ENCODE measurements at places on chromosomes 16 and 17.

GRCh38 chr17:60562421-60562820 is 36.4 kb upstream of the APPBP2 start:
- DNase-seq = no peak

DNA sequence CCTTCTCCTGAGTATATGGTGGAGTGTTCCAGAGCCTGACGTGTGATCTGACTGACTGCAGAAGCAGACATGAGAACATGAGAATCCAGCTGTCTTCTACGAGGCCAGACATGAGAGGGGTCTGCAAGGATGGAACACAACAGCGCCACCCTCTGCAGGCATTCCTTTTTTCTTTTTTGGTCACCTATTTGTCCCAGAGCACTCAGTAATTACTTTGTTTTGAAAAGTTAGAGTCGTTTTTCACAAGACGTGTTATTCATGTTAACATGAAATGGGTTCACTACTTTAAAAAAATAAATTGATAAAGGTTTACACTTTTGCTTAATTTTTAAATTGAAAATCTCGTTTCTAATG is 43.8 kb upstream of the ATP2A3 start:
- no peak for DNase-seq

GRCh38 chr16:35753559-35754390 is 2294.4 kb downstream of the TP53TG3F start:
- DNase-seq = no peak

DNA sequence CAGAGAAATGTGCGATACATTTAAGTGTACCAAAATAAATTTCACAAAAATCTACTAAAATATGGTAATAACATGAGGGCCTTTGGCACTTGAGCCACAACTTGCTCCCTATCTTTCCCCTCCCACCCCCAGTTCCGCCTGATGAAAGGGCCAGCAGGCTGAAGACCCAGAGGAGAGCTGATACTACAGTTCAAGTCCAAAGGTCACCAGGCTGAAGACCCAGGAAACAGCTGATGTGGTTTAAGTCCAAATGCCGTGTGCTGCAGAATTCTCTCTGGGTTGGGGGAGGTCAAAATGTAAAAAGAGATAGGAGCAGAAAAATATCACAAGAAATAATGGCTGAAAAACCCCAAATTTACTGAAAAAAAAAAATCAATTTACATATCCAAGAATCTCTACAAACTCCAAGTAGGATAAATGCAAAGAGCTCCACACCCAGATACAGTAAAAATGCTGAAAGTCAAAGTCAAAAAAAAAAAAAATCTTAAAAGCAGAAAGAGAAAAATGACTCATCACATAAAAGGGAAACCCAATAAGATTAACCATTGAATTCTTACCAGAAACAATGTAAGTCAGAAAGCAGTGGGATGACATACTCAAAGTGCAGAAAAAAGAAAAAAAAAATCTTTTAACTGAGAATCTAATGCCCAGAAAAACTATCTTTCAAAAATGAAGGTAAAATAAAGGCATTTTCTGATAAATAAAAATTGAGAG is 452.1 kb upstream of the ASIC2 start:
- DNase-seq = no peak

DNA sequence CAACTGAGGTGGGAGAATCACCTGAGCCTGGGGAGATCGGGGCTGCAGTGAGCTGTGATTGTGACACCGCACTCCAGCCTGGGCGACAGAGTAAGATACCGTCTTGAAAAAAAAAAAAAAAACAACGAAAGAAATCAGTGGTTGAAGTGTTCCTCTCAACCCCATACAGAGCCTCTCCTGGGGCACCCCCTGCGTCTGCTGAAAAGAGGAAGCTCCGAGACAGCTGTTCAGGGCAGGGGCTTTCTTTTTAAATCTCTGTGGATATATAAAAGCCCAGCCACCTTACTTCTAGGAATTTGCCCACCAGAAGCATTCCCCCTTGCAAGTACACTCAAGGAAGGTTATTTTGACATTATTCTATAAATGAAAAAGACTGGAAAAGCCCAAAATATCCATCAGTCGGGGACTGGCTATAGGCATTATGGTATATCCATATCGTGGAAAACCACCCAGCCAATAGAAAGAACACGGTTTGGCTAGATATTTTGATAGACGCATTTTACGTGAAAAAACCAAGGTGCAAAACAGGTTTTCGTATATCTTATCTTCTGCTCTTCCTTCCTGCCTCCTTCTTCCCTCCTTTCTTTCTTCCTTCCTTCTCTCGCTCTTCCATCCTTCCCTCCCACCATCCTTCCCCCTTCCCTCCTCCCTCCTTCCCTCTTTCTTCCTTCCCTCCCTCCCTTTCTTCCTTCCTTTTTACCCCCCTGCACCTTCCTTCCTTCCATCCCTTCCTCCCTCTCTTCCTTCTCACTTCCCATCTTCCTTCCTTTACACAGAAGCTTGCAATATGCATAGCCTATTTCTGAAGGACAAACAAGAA is 9.2 kb upstream of the CCL22 start:
- DNase-seq = no peak

- DNase-seq = no peak
These were observed 42.4 kb upstream of the MEAK7 start for GRCh38 chr16:84546669-84547545.

DNA sequence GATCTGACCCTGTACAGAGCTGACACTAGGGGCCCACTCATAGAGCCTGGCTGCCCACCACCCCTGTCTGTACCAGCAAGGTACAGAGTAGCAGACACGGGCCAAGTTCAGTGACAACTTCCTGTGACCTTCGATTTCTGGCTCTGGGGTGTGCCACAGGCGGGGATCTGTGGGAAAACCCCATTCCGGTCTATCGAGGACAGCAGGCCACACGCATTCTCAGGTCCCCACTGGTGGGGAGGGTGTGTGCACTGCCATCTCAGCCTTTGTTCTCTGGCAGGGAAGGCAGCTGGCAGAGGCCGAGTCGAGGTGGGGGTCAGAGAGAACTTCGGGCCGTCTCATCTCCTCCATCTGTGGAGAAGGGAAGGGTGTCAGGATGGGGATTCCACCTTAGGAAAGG is 10.0 kb downstream of the NLE1 start:
- DNase-seq = no peak

GRCh38 chr17:8736796-8737195 is 7.8 kb downstream of the CCDC42 start:
- no peak for DNase-seq

GRCh38 chr17:79739148-79740062 is 8.7 kb downstream of the ENPP7 start:
- no peak for DNase-seq

- no peak for DNase-seq
These were observed 34.5 kb downstream of the SDK2 start for GRCh38 chr17:73609758-73610157.

DNA sequence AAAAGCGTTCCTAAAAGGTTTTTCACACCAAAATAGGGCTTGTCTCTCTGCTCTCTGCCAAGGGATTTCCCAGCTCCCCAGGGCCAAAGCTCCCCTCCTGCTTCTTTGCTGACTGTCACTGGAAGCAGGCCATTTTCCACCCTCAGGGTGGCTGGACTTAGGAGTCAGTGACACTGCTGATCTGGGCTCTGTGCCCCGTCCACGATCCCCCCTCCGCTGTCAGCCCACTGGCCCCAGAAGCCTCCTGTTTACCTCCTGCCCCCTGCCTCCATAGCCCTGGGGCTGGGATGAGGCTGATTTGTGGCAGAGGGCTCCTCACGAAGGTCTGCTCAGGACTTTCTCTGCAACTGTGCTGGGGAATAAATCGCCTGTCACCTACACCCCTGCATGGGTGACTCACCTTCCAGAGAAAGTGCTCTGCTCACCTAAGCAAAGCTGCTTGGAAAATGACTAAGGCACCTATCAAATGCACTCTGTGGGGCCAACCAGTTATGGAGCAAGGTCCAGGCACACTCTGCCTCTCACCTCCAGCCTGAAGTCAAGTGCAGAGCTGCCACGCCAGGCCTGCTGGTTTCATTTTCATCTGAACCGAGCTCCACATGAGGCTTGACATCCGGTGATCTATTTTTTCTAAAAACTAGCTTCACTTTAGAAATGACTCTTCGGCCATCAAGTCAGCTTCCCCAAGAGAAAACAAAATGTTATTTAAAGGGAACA is 4.9 kb downstream of the MAP3K14 start:
- DNase-seq = no peak

GRCh38 chr16:58501242-58502131 is 1.5 kb downstream of the NDRG4 start:
- DNase-seq = peak; percentile 90

DNA sequence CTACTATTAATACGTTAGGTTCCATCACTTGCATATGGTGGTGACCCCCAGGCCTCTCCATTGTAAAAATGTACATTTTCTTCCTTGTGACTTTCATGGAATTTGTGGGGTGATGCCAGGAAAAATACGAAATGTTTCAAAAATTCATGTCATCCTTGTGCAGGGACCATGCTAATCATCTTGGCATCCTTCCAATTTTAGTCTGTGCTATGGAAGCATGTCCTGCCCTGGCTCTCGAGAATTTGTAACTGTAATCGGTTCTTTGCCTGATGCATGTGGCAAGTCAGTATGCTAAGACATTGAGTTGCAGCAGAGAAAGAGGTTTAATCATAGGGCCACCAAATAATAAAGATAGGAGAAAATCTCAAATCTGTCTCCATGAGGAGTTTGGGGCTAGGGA is 14.3 kb upstream of the GINS3 start:
- DNase-seq = no peak

GRCh38 chr17:71725811-71726210 is 395.0 kb upstream of the SOX9 start:
- no peak for DNase-seq

DNA sequence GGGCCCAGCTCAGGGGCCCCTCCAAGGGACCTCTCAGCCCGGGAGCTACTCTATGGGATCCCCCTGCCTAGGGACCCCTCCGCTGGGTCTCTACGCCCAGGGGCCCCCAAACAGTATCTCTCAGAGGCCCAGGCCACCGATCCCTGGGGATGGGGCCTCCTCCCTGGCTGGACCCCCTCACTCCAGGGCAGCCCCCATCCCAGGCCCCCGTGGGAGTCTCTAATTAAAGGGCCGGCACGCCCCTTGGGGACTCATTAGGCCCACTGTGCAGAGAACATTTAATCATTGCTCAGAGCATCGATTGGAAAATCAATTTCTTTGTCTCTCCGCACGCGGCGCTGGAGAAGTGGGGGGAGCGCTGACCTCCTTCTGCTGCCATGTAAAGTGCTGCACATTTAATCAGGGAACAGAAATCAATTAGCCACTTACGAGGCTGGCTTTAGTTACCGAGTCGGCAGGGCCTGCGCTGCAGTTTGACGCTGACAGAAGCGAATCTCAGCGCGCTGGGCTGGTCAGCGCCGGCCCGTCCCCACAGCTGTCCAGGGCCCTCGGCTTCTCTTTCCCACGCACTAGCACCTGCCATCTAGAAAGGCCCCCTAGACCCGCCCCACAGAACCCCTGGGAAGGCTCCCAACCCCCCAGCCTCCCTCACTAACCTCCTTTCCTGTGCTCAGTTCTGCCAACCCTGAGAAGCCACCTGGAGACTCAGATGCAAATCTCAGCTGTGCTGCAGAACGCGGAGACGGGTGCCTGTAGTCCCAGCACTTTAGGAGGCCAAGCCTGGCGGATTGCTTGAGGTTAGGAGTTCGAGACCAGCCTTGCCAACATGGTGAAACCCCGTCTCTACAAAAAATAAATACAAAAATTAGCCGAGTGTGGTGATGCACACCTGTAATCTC is 20.2 kb upstream of the C1QL1 start:
- DNase-seq = no peak

DNA sequence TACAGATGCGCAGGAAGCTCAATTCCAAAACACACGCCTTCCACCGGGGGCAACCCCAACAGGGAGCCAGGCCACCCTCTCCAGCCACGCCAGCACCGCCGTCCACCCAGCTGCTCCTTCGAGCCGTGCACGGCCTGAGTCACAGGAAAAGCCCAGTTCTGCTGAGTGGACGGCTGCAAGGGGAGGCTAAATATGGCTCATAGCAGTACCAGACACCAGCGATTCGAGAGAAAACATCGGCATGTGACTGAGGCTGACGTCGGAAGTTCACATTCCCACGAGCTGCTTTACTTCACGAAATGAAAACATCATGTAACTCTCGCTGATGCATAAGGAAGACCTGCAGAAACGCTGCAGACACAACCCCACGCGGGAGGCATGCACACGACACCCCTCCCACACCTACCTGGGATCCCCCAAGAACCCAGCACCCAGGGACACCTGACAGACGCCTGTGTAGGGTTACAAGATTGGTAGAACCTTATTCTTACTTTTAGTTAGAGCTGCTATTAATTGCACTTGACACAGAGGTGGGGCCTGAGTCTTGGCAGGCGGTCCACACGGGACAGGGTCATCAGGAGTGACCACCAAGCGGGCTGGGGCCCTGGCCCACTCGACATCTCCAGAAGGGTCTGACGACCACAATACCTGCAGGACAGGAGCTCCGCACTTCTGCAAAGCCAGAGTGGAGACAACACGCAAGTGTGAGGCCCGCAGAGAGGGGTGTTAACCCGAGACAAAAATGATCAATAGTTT is 116.8 kb downstream of the ANKRD11 start:
- peak; percentile 92 for DNase-seq

GRCh38 chr17:10115536-10115932 is 82.9 kb downstream of the GAS7 start:
- no peak for DNase-seq

- DNase-seq = no peak
These were observed 10.2 kb upstream of the KRT20 start for GRCh38 chr17:40895106-40895730.

- peak; percentile 35 for DNase-seq
These were observed 107.9 kb upstream of the ZNF469 start for GRCh38 chr16:88274847-88275246.

GRCh38 chr17:77436058-77436442 is 295.3 kb downstream of the SEC14L1 start:
- no peak for DNase-seq

- no peak for DNase-seq
These were observed 50.2 kb upstream of the CMIP start for GRCh38 chr16:81394416-81394815.

DNA sequence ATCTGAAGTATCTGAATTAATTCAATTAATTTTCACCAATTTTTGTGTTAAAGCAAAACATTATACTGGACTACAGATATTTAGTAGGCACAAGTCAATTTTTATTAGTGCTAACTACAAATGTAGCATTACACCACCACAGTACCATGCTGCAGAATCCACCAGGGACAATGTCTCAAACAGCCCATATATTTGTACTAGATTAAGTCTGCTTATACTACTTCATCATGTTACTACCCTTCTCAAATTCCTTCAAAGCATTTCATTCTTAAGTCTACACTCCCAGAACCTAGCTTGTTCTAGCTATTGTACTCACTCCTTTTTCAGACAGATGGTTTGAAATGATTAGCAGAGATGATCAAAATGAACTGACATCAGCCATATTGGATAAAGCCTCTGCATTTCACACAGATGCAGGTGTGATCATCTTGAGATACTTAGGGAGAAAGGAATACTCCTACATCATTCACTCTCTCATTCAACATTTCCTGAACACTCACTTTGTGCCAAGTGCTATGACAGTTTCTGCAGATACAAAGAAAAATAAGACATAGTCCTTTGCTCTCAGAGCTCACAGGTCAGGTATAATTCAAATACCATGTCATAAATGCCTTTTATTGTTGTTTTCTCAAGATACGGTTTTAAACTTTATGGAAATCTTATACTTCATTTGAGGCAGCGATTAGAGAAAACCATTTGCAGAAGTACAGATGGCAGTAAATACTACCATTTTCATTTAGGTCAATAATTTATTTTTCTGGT is 47.7 kb downstream of the SMURF2 start:
- no peak for DNase-seq

Measured in chondrocyte (in vitro differentiated cells).